ENCODE measurements at places on chromosomes 4 and X.

GRCh38 chr4:25865586-25865985 is 2.8 kb upstream of the SEL1L3 start:
- DNase-seq = no peak

DNA sequence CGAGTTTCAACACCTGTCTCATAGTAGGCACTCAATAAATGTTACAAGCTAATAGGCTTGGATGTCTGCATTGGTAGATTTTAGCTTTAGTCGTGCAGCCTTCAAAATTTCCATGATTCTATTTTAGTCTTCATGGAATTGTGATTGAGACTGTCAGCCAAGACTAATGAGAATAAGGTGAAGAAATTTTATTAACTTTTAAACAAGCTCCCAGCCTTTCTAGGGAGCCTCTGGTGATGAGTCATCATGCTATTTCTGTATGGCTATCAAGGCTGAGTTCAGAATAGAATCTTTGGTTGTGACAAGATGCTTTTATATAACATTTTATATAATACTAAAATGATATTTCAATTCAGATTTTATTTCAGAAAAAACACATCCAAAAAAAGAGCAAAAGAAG is 685.8 kb downstream of the GABRG1 start:
- no peak for DNase-seq

DNA sequence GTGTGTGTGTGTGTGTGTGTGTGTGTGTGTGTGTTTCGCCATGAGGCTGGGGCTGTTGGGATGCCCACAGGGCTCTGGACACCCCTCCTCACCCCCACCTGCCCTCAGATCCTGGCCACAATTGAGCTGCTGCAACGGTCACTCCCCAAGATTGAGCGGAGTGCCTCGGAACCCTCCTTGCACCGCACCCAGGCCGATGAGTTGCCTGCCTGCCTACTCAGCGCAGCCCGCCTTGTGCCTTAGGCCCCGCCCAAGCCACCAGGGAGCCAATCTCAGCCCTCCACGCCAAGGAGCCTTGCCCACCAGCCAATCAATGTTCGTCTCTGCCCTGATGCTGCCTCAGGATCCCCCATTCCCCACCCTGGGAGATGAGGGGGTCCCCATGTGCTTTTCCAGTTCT is 10.2 kb downstream of the ARAF start:
- no peak for DNase-seq

GRCh38 chr4:68348577-68348976 is 1.3 kb downstream of the YTHDC1 start:
- no peak for DNase-seq

DNA sequence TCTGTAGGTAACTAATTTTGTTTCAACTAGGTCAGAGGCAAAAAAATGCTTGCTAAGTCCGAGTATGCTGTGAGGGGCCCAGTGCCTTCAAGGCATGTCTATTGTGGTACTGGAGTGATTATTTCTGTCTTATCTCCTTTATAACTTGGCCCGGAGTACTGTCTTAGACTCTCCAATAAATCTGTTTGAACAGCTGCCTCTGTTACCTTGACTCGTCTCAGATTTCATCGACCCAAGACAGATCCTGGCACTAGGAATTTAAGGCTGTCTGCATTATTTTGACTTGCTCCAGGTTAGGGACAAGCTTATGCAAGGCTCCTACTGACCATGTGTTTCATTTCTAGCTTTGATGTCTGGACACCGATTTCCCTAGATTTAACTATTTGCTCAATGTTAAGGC is 41.1 kb upstream of the NKAP start:
- DNase-seq = no peak

DNA sequence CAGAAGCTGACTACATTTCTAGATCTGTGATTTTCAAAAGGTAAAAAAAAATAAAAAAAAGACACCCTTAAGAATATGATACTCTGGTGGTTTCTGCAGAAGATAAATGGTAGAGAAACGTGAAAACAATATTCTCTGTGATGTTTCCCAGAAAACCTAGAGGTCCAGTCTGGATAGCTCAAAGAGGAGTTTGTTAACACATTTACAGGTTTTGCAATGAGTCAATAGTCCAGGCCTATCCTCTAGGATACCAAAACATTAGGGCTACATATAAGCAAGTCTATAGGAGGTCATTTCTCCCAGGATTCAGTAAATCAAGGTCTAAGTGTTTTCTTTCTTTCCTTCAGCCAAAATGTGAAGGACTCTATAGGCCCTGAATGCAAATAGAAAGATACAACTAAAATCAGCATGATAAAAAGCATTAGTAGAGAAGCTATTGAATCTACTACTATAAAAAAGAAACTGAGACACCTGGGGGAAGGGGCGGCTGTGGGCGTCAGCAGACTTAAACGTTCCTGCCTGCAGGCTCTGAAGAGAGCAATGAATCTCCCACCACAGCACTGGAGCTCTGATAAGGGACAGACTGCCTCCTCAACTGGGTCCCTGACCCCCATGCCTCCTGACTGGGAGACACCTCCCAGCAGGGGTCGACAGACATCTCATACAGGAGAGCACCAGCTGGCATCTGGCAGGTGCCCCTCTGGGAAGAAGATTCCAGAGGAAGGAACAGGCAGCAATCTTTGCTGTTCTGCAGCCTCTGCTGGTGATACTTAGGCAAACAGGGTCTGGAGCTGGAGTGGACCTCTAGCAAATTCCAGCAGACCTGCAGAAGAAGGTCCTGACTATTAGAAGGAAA is 33.7 kb upstream of the SPP1 start:
- no peak for DNase-seq

DNA sequence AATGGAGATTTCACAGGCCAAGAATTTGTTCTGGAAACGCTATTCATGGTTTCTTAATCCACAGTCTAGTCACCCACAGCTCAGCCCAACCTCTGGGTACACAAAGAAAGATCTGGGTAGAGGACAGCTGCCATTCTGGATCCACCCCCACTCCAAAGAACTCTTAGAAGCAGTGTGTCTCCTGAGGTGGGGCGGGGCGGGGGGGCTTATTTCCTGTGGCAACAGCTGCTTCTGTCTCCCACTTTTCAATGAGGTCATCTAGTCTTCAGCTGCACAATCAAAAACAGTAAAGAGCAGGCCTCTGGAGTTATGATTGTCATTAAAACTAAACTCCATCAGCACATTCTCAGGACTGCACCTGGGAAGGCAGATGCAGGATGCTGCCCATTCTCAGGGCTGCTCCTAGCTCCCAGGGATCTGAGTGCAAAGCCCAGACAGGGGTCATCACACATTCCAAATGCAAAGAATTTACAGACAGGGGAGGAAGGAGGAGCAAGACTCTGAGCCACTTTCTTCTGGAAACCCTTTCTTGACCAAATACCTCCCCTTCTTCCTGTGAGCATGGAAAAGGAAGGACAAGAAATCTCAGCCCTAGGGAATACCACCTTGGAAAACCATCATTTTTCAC is 207.3 kb downstream of the HS6ST2 start:
- DNase-seq = no peak

GRCh38 chrX:104430742-104431119 is 135.3 kb upstream of the IL1RAPL2 start:
- DNase-seq = no peak

DNA sequence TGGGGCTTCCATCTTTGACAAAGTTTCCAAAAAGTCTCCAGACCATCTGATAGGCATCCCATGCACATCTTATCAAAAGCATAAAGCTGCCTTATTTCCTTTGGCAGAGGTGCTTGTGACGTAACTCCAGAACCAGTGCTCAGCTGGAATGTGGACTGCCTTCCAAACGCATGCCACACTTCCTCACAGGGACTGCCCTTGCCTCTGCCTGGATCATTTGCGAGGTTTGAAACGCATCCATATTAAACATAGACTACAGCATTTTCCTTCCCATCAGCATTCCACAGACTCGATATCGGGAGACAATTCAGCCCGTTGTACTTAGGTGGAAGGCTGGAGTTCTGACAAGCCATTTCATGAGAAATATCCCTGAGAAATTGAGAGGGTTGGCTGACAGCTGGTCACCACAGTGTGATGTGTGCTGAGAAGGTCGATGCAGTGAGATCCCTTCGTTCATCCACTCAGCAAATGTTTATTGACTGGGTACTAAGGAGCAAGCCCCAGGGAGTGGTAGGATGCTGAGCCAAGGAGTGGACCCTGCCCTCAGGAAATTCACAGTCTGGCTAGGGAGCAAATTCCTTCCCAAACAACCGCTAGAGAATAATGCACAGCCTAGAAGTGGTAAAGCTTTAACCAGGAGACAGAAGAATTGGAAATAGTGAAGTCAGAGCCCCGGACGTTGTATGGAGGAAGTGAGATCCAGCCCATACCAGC is 376.0 kb downstream of the BCOR start:
- DNase-seq = no peak

- no peak for DNase-seq
Measured at GRCh38 chrX:137363559-137363958, 202.4 kb upstream of the ZIC3 start.

GRCh38 chr4:189050643-189051042 is 890.0 kb upstream of the FRG1 start:
- DNase-seq = no peak

GRCh38 chrX:78886550-78886949 is 58.6 kb upstream of the P2RY10 start:
- no peak for DNase-seq

DNA sequence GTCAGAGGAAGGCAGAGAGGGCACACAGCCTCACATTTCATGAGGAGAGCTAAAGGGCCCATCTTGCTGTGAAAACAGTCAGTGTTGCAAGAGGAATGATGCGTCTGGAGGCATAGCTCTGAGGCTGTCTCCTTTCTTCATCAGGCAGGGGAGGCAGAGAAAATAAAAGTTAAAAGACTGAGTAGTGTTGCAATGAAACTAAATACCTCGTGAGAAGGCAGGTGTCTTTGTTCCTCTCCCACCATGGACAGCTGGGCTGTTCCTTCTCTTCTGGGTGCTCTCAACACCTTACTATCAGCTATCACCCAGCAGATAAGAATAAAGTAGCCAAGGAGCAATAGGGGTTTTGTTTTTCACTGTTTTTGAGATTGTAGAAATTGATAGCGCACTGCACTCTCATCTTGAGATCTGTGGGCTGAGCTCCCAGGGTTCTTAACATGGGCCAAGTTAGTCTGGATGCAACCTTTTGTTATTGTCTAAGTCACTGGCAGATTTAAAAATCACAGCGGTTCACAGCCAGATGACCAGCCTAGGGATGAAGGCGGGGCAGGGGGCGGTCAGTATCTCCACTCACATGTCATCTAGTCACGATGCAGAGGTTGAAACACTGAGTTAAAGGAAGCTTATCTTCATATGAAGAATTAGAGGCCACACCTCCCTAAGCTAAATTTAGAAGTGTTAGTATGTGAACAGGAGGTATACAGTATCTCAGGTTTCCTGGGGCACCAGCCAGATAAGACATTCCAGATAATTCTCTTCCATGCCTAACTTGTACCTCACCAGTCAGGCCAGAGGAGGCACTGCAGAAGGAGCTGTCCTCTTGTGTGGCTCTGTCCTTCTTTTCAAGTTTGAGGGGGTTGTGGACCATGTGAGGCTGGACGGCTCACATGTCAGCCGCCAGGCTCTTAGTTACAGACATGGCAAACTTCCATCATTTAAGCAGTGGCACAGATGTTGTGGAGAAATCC is 36.9 kb downstream of the PARM1 start:
- no peak for DNase-seq

GRCh38 chrX:51798701-51799100 is 55.5 kb downstream of the GSPT2 start:
- no peak for DNase-seq

GRCh38 chr4:129377131-129377845 is 281.3 kb downstream of the C4orf33 start:
- no peak for DNase-seq

DNA sequence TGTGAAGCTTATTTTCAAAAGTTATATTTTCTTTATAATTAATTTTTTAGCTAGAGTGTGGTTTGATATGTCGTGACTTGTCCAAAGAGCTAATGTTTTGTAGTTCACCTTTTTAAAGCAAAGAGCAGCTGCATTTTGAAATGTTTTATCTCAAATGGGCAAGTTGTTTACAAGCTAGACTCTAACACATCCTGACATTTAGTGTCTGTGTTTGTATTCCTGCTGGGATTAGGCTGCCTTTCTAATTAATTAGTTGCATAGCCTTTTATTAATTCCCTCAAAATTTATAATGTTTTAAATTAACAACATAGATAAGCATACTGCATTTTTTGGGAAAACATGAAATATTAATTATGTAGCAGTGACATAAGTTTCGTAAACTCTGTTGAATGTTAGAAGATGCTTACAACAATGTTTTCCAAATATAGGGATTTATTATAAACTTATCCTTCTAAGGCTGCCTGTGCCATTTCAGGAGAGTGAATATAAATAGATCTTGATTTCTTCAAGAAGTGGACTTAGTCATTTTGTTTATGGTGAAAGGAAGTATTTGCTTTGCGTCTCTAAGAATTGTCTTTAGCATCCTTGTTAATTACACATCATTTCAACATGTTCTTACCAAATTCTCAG is 37.7 kb upstream of the NUDT6 start:
- no peak for DNase-seq

DNA sequence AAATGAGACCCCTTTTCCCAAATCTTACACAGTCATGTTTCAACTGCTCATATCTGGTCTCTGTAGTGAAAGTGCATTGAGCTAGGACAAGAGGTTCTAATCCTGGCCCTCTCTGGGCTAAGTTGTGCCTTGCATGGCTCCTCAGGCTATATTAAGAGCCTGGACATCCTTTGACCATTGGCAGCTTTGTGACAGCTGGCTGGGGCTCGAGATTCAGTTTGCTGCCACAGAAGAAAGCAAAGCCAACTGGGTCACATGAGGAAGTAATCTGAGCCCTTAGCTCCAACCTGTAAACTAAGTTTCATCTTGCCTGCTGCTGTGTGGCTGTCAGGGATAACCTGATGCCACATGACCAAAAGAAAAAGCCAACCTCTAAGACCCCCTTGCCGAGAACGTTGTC is 51.8 kb upstream of the JADE1 start:
- DNase-seq = no peak

GRCh38 chr4:184189966-184190365 is 27.7 kb downstream of the ENPP6 start:
- DNase-seq = no peak

DNA sequence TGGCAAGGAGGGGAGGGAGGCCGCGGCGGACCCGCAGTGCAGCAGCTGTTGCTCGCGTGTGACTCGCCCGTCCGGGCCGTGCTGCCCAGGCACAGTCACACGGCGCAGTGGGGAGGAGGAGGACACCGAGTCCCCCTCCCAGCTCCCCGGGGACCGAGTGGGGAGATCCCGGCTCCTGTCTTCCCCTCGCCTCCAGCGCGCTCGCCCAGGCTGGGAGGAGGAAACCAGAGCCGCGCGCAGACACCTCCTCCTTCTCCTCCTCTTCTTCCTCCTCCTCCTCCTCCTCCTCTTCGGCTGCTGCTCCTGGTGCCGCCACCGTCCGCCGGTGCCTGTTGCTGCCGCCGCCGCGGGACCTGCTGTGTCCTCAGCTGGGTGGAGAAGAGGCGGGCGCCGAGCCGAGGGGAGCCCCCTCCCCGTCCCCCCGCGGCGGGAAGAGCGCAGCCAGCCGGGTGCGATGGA is at the start of gene TBC1D1:
TBC1D1 (plus strand) TSS at position 284 of the 459 bp plus-strand sequence. CDS start 11,012 bp downstream, outside the sequence.
- DNase-seq = peak; percentile 14

GRCh38 chrX:28552322-28552721 is 34.9 kb upstream of the IL1RAPL1 start:
- no peak for DNase-seq

GRCh38 chrX:102345916-102346315 is 93.9 kb downstream of the NXF2B start:
- no peak for DNase-seq
